NCI-H1105 treated with DMSO at 0.1 percent for 48 hours (cell line): ENCODE measurements at places on chromosomes 1 and 21.

DNA sequence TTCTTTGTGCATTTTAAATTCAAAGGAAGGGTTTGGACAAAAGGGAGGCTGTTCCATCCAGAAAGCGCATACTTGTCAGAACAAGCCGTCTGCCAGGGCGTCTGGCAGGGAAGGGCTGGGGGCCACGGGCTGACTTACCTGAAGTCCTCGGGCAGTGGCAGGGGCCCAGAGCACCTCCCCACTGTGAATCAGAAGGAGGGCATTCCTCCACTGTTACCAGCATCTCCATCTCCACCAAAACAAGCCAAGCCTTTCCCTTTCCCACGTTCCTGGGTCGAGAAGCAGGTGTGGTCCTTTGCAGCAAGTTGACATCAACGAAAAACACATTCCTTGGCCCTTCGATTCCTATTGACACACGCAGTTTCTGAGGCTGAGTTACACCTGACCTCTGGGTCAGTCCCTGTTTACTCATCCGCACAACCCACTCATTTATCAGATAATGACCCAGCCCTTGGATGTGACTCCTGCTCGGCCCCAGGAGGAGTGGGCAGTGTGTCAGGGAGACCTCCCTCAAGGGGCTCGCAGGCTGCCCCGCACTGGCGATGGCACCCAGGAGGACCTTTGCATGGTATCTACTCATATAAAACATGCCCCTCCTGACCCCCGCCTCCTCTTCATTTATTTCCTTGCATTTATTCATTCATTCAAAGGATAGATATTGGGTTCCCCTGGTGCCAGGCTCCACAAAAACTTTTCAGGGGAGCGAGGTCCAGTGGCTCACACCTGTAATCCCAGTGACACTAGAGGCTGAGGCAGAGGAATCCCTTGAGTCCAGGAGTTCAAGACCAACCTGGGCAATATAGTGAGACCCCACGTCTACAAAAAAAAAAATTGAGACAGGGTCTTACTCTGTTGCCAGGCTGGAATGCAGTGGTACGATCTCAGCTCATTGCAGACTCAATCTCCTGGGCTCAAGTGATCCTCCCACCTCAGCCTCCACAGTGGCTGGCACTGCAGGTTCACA is 60.2 kb downstream of the TOMM20 start:
- DNase-seq: no peak

DNA sequence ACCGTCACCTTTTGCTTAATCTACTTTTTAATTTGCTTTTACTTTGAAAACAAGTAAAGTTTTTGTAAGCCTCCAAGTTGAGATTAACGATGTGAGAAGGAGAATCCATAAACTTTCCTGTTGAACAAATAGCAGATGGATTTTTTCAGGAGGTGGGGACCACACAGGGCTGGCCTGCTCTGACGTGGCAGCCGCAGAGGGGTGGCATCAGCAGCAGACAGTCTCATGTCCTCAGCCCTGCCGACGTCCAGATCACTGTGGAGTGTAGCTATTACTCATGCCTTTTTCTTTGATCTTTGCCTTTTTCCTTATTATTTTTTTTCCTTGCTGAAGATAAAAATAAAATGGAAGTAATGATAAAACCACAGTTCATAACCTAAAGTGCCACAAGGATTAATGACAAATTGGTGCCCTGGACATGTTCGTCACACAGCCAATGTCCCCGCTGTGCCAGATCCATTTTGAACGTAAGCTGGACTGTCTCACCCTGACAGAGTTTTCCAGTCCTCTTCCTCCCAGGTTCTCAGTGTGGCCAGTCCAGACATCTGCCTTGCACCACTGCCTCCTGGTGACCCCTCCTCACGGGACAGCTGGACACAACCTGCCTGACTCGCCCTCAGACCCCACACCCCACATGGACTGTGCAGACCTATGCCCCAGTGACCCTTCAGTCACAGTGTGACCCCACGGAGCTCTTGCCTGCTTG is 15.4 kb upstream of the ZBTB21 start:
- DNase-seq: no peak

DNA sequence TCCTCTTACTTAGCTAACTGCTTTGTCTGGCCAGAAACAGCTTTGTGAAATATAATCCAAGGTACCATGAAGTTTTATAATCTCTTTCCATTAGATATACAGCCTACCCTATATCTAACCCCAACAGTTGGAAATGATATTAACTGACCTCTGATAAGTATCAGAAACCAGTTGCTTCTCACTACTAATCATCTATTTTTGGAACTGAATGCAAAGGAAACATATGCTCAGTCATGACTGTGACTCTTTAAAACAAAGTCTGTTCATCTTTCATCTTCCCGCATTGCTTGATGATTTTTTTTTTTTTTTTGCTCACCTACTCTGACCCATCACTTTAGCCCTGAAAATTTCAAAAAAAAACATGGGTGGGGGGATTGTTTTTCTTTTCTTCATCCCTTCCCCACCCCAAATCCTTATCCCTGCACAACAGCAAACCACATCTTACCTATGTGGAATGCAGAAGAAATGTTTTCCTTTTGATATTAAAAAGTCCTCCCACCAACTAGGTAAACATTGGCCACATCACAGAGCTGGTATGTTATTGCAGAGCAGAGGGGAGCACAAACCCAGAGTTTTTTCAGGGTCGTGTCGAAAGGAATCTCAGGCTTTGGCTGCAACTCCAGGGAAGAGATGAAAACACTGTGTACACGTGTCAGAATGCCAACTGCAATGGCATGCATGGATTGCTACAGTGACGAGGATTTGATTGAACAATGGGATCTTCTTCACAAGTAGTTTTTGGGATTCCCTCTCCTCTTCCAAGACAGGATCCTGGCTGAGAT is 137.3 kb downstream of the SLC30A10 start:
- no peak for DNase-seq

- DNase-seq: no peak
Observed at GRCh38 chr1:234313171-234313570, 60.1 kb upstream of the COA6 start.

- no peak for DNase-seq
Observed at GRCh38 chr1:173870252-173871075, 2.3 kb downstream of the ZBTB37 start.

- DNase-seq: no peak
Observed at GRCh38 chr1:198577444-198577843, 37.0 kb upstream of the ATP6V1G3 start.

GRCh38 chr1:87404296-87404695 is 75.6 kb downstream of the LMO4 start:
- no peak for DNase-seq

DNA sequence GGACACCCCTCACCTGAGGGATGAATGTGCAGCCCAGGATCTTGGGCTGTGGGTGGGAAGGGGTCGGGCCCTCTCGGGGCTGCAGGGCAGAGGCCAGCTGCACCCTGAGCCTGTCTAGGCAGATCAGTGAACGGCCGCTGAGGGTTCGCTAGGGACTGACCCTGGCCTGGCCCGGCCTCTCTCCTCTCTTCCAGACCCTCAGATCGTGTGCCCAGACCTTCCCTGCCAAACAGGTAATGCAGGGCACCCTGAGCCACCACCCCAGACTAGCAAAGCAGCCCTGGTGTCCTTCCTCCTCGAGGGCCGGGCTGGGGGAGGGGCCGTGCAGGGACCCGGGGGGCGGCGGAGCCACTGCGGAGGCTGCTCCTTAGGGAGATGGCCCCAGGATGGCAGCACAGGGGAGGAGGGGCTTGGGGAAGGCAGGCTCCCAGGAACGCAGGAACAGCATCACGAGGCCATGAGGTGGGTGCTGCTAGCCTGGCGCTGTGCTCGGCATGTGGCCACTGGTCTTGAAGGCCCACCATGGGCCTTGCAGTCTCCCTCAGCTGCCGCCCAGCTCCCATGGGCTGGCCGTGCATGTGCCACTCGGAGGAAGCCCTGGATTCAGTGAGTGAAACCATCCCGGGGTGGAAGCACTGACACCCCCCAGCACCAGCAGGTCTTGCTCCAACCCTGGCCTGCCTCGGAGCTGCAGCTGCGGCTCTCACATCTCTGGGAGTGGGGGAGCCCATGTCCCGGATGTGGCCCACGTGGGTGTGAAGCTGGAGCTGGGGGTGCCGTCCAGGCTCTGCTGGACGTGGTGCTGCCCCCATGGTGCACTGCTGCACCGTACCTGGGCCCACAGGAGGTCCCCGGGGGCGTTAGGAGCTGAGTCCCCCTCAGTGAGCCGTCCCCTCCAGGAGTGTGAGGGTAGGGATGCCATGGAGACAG is 28.7 kb downstream of the COL6A2 start:
- no peak for DNase-seq

DNA sequence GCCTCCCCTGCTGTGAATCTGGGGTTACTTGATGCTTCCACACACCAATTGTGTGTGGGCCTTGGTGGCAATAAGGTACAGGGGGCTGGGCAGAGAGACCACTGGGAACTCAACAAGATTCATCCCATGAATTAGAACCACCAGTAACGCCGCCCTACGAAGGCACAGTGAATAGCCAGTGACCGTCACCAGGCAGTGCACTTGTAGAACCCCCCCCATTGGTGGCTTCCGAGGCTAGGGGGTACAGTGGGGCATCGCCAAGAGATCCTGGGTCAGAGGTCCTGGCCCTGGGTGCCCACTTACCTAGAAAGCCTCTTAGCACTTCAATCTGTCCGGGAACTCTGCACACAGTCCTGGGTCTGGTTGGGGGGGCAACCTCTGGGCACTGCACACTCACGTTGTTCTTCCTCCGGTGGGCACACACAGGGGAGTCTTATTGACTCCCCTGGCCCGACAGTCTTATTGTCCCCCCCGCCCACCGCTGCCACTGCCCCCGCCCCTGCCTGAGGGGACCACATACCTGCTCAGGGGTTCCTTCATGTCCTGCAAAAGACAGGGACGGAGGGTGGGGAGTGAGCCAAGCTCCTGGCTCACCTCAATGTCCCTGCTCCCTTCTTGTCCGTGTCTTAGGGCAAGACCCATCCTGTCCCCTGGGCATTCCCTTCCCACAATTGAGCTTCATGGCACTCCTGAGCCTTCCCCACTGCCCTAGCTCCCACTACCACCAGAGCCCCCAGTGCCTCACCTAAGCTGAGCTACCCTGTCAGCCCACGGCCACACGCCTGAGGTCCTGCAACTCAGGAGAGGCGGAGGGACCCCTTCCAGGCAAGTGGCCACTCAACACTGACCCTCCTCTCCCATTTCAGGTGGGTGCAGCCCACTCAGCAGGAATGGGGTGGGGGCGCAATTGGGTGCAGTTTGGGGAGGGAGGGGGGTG is 2.5 kb upstream of the TRIM11 start:
- DNase-seq: no peak

DNA sequence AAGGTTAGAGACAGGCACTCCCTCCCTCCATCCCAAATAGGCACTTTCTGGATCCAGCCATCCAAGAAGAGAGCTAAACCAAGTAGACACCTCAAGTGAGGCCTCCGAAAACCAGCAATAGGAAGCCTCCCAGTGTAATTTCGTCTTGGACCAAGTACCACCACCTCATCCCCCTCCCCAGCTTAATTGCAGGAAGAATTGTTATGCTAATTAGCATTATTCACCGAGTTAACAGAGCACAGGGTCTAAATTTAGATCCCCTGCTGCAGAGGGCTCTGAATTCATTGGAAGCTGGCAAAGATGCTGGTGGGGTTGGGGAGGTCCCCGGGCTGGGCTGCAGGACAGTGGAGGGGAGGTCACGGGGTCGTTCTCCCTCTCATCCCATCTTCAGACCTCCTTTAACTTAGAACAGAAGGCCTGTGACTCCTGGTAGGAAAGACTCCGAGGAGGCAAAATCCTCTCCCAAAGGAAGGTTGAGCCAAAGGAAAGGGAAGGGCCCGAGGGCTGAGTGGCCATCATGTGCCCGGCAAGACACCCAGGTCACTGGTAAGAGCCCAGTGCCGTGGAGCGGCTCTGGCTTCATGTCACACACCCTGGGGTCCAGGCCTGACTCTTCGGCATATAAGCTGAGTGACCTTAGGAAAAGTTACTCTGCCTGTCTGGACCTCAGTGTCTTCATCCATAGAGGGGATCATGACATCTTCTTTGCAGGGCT is 209.2 kb upstream of the GRIK3 start:
- no peak for DNase-seq

GRCh38 chr1:108961752-108962486 is 1.4 kb downstream of the CLCC1 start:
- no peak for DNase-seq
